GM23248 (cell line): ENCODE measurements at places on chromosomes 3 and 15. TPM values are rescaled to one million over a fixed set of nuclear protein-coding genes. Genes with fewer than 3 reads are reported as not detected.

Gene RTP3
- polyA plus RNA-seq, result not detected in 2 replicates

Gene GMNC
- 0.27 TPM in 1 of 2 replicates, not detected in the other for polyA plus RNA-seq

Gene TMCO5A
- polyA plus RNA-seq, result not detected in 2 replicates

Gene CCDC39
- not detected in 2 replicates for polyA plus RNA-seq

Gene SLC22A13
- polyA plus RNA-seq, result not detected in 2 replicates

Gene GOLGA6A
- not detected in 2 replicates for polyA plus RNA-seq

Gene ZNF80
- not detected in 2 replicates for polyA plus RNA-seq

Gene FNDC3B
- 85.5 and 95.7 TPM in 2 replicates for polyA plus RNA-seq

Gene ZPLD1
- 0.09 TPM in 1 of 2 replicates, not detected in the other for polyA plus RNA-seq

GRCh38 chr3:195260280-195260905, 10.6 kb downstream of the XXYLT1 start:
- peak; percentile 29 for DNase-seq
- no peak overlapping the region for H3K27ac ChIP-seq
- H3K4me3 ChIP-seq, result peak overlapping the region; percentile 85
- H3K27me3 ChIP-seq, result no peaks in the 10 kb centered on the region

- H3K27me3 ChIP-seq, result no peaks in the 10 kb centered on the region
- DNase-seq, result peak; percentile 92
- peaks cover 42% of the 10 kb centered on the region for H3K4me1 ChIP-seq
- H3K4me3 ChIP-seq, result no peak overlapping the region
Measured at GRCh38 chr3:138440596-138440995, 6.2 kb downstream of the ESYT3 start.

DNA sequence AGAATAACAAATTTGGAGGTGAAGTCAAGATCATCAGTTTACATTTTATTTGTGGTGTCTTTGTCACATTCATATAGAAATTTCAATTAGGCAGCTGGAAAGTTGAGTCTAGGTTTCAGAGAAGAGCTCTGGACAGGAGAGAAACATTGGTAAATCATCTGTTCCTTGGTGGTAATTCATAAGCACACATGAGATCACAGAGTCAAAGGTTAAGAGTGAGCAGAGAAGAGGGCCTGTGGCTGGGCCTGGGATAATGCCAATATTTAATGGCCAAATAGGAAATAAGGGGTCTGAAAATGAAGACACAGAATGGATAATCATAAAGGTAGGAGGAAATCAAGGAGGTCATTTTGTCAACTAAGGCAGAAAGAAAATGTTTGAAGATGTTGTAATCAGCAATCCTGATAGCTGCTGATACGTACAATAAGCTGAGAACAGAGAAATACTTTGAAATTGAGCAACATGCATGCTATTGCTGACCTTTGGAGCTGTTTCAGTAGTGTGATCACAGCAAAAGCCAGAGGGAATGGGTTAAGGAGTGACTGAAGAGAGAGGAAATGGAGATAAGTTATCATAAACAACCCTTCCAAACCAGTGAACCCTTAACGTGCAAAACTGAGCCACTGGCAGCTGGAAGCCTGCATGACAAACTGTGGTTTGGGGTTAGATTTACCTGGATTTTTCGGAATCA, 692.8 kb downstream of the AGBL1 start:
- no peaks in the 10 kb centered on the region for H3K27me3 ChIP-seq
- no peak overlapping the region for H3K4me3 ChIP-seq
- no peak overlapping the region for H3K27ac ChIP-seq
- no peak for DNase-seq

- H3K27ac ChIP-seq, result peak overlapping the region; percentile 79
- H3K27me3 ChIP-seq, result no peaks in the 10 kb centered on the region
- DNase-seq, result peak; percentile 20
- peak overlapping the region; percentile 89 for H3K4me3 ChIP-seq
Measured at GRCh38 chr3:179348325-179349013, 960 bp downstream of the MFN1 start.

DNA sequence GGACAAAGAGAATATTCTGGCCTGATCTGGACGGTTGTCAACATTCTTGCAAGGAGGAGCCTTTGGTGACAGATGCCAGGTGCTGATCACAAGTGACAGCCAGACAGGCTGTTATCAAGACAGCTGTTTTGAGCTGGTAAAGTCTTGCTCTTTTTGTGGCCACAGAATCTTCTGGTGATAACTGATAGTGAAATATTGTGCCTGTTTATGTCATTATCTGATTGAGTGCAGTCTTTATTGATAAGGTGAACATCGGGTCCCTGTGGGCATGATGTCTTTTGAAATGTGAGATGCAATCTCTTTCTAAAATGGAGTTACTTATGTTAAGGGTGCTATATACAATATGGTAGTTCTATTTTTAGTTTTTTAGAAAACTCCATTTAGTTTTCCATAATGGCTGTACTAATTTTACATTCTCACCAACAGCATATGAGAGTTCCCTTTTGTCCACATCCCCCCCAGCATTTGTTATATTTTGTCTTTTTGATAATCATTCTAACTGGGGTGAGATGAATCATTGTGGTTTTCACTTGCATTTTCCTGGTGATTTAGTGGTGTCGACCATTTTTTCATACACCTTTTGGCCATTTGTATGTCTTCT, 10.7 kb downstream of the CEP63 start:
- H3K27me3 ChIP-seq, result no peaks in the 10 kb centered on the region
- H3K36me3 ChIP-seq, result 0 out of 2 replicates have a peak, but pooled peaks cover 6% of the 10 kb centered on the region
- no peak overlapping the region for H3K4me3 ChIP-seq
- H3K27ac ChIP-seq, result no peak overlapping the region
- no peaks in the 10 kb centered on the region for H3K4me1 ChIP-seq

- no peak for DNase-seq
- no peaks in the 10 kb centered on the region for H3K36me3 ChIP-seq
- H3K27me3 ChIP-seq, result no peaks in the 10 kb centered on the region; the same call in 1 of the 2 replicates
- H3K27ac ChIP-seq, result no peak overlapping the region
- H3K4me3 ChIP-seq, result no peak overlapping the region
- no peaks in the 10 kb centered on the region for H3K4me1 ChIP-seq
Measured at GRCh38 chr3:10641760-10642159, 136.4 kb upstream of the ATP2B2 start.

- peaks cover 65% of the 10 kb centered on the region for H3K36me3 ChIP-seq
- peaks cover 16% of the 10 kb centered on the region for H3K4me1 ChIP-seq
- no peak overlapping the region for H3K4me3 ChIP-seq
- 0 out of 2 replicates have a peak overlapping the region, but pooled peaks have one; percentile 0 for H3K27ac ChIP-seq
Measured at GRCh38 chr15:68363353-68363752, 68.6 kb downstream of the ITGA11 start.

DNA sequence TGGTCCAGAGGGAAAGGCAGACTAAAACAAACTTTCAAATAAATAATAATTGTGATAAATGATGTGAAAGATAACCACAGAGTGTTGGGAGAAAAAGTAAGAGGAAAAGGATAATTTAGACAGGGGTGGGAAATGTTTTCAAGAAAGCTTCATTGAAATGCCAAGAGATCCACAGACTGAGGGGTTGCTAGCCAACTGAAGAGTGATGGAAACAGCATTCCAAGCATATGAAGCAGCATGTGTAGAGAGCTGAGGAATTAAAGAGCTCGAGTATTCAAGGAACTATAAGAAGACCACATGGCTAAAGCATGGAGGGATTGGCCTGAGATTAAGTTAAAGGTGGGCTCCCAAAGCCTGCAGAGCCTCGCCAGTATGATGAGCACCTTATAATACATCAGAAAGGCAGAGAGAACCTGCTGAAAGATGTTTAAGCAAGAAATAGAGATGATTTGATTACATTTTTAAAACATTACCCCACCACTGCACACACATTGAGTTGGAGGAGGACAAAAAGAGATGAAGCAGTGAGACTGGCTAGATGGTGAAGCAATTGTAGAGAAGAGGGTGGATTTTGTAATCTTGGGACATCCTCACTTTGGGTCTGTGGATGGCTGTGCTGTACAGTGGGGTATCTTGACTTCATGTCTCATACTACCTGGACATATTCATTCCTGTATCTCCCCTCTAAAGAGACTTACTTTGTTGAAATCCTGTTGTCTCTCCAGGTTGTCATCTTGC, 100.8 kb downstream of the STAC start:
- H3K4me3 ChIP-seq, result no peak overlapping the region
- H3K27me3 ChIP-seq, result no peaks in the 10 kb centered on the region
- peak; percentile 88 for DNase-seq
- H3K36me3 ChIP-seq, result 0 out of 2 replicates have a peak, but pooled peaks cover 2% of the 10 kb centered on the region

- H3K36me3 ChIP-seq, result no peaks in the 10 kb centered on the region
- H3K27ac ChIP-seq, result peak overlapping the region; percentile 57
- DNase-seq, result peak; percentile 90
- peak overlapping the region; percentile 79 for H3K4me3 ChIP-seq
- no peaks in the 10 kb centered on the region for H3K27me3 ChIP-seq
Measured at GRCh38 chr3:32392536-32393302, 1.1 kb downstream of the CMTM7 start.

GRCh38 chr3:6168256-6168655, 692.7 kb upstream of the GRM7 start:
- H3K4me1 ChIP-seq, result no peaks in the 10 kb centered on the region
- no peaks in the 10 kb centered on the region for H3K36me3 ChIP-seq
- no peak overlapping the region for H3K4me3 ChIP-seq

DNA sequence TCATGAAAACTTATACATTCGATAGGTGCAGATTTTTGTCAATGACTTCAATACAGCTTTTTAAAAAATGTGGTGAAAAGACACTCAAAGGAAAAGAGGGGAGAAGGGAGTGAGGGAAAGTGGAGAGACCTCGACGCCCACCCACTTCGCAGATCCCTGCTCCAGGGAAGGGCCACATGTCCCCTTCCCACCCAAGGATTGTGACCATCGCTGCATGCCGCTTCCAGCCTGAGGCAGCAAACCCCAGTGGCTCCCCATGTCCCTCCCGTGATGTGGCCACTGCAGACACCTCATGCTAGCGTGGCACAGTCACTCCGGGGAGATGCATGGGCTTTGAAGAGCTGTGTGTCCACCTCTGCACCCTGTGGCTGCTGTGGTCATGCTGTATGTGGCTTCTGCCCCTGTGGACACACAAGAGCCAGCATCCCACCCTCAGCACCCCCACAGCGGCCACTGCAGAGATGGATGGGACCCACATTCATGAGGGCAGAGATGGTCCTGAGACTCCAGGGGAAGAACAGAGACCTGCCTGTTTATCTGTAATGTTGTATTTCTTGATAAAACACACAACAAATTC, 230.2 kb downstream of the OCA2 start:
- no peaks in the 10 kb centered on the region for H3K36me3 ChIP-seq
- no peaks in the 10 kb centered on the region for H3K27me3 ChIP-seq
- H3K4me3 ChIP-seq, result no peak overlapping the region
- no peak for DNase-seq

DNA sequence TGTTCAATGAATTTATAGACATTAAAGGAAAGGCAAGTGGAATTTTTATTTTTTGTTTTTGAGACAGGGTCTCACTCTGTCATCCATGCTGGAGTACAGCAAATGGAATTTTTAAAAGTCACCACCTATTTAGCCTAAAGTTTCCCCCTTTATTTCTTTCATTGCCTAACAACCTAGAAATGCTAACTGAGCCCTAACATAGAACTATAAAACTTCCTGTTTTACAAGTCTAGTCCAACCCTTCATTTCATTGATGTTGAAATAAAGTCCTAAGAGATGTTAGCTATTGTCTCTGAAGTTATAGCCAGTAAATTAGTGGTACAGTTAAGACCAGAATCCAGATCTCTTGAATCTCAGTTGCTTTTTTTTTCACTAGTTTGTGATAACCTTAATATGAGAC, 39.0 kb downstream of the MAPK6 start:
- DNase-seq, result no peak
- no peak overlapping the region for H3K27ac ChIP-seq
- H3K27me3 ChIP-seq, result no peaks in the 10 kb centered on the region
- peaks cover 6% of the 10 kb centered on the region for H3K4me1 ChIP-seq
- H3K4me3 ChIP-seq, result no peak overlapping the region
- H3K36me3 ChIP-seq, result peaks cover 60% of the 10 kb centered on the region

DNA sequence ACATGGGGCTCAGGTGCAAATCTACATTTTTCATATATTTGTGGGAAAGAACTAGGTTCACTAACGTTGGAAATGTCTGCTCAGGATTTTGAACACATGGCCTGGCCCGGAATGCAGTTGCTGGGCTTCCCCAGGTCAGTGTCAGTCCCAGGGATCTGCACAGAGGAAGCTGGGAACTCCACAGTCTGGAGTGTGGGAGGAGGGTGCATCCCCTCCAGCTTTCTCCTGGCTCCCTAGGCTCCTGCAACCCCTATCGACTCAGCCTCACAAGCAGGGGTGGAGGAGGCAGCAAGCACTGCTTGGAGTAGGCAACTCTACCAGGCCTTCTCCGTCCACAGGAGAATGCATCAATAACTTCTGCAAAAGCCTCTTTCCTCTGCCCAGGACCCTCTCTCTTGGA, 30.1 kb upstream of the HCN4 start:
- no peak overlapping the region for H3K4me3 ChIP-seq
- no peak overlapping the region for H3K27ac ChIP-seq
- H3K27me3 ChIP-seq, result peaks cover 11% of the 10 kb centered on the region
- H3K4me1 ChIP-seq, result no peaks in the 10 kb centered on the region; the same call in 1 of the 2 replicates
- H3K36me3 ChIP-seq, result no peaks in the 10 kb centered on the region
- no peak for DNase-seq

- H3K4me1 ChIP-seq, result no peaks in the 10 kb centered on the region
- no peaks in the 10 kb centered on the region for H3K27me3 ChIP-seq
- DNase-seq, result no peak
- no peak overlapping the region for H3K27ac ChIP-seq
Measured at GRCh38 chr3:147483145-147483544, 74.0 kb downstream of the ZIC1 start.

DNA sequence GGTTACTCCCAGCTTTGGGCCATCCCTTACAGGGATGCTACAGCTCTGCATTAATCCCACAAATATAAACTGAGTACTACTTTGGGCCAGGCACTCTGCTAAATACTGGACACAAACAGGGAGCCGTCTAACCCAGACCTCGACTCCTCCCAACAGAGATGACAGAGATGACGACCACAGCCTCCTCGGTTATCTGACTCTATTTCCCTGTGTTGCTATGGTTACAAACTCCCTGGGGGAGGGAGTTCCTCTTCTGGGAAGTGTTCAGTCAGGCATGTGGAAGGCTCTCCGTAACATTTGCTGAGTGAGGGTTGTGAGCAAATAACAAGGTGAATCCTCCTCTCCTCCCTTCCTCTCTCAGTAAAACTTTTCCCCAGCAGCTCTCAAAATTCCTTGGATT, 6.7 kb upstream of the CMTM7 start:
- no peaks in the 10 kb centered on the region for H3K4me1 ChIP-seq
- H3K36me3 ChIP-seq, result no peaks in the 10 kb centered on the region
- no peak overlapping the region for H3K4me3 ChIP-seq
- H3K27me3 ChIP-seq, result peaks cover 32% of the 10 kb centered on the region

GRCh38 chr15:83098079-83098478, 9.4 kb upstream of the TM6SF1 start:
- H3K4me3 ChIP-seq, result no peak overlapping the region
- no peaks in the 10 kb centered on the region for H3K4me1 ChIP-seq
- H3K27me3 ChIP-seq, result peaks cover 28% of the 10 kb centered on the region
- DNase-seq, result no peak
